Astrocyte (in vitro differentiated cells and primary cell): ENCODE measurements at places on chromosomes 3 and 15.
A peak's percentile ranks its signal among the peaks of the same experiment; 100 is the strongest.

DNA sequence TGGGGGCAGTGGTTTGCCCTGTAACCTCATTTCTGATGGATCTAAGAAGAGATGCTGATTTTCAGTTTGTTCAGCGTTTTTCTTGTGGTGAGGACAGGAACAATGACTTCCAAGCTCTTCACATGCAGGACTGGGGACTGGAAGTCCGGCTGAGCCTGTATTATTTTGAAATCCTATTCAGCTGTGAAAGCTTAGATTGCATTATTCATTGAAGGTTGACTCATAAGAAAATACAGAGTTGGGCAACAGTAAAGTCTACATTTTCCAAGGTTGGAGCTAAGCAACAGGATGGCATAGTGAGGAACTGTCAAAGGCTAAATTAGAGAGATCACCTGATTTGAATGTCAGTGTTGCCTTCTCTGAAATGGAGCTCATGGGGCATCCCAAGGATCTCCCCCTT lies 230.9 kb upstream of the FEZF2 start:
- peak overlapping the region; percentile 98 for H3K27ac ChIP-seq
- H3K27me3 ChIP-seq, result no peaks in the 10 kb centered on the region
- DNase-seq, result peak; percentile 85
- peak overlapping the region; percentile 40 for H3K4me3 ChIP-seq
- H3K4me1 ChIP-seq, result peaks cover 65% of the 10 kb centered on the region

- H3K4me3 ChIP-seq, result no peak overlapping the region
- no peaks in the 10 kb centered on the region for H3K36me3 ChIP-seq
- no peaks in the 10 kb centered on the region for H3K27me3 ChIP-seq
- no peaks in the 10 kb centered on the region for H3K4me1 ChIP-seq
- peak; percentile 42 for DNase-seq
Observed at GRCh38 chr3:111210003-111210711, 138.5 kb downstream of the NECTIN3 start.

GRCh38 chr3:108664266-108664665 lies 74.7 kb downstream of the DZIP3 start:
- DNase-seq, result no peak
- H3K4me3 ChIP-seq, result no peak overlapping the region
- no peaks in the 10 kb centered on the region for H3K27me3 ChIP-seq
- no peak overlapping the region for H3K27ac ChIP-seq

DNA sequence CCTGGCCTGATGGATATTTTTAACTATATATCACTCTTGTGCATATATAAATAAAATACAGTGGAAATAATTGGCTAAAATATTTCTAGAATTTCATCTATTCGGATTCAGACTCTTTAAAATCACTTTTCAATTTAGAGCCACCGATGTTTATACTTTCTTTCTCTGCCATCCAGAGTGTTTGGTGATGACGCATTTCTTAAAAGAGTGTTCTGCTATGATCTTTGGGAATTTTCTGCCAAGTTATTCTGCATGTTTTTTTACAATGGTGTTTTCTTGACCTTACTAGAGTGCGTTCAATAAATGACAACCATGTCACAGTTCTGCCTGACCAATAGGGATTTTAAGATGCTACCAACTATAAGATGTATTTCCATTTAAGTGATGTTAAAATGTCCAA lies 30.2 kb downstream of the PPP2R3A start:
- no peak overlapping the region for H3K4me3 ChIP-seq
- no peaks in the 10 kb centered on the region for H3K27me3 ChIP-seq
- no peaks in the 10 kb centered on the region for H3K36me3 ChIP-seq
- DNase-seq, result no peak
- H3K4me1 ChIP-seq, result peaks cover 21% of the 10 kb centered on the region
